Lower lobe of right lung (tissue), 2 donors: ENCODE measurements at places on chromosomes 7 and 10. TPM values are rescaled to one million over a fixed set of nuclear protein-coding genes. Genes with fewer than 3 reads are reported as not detected.

DNA sequence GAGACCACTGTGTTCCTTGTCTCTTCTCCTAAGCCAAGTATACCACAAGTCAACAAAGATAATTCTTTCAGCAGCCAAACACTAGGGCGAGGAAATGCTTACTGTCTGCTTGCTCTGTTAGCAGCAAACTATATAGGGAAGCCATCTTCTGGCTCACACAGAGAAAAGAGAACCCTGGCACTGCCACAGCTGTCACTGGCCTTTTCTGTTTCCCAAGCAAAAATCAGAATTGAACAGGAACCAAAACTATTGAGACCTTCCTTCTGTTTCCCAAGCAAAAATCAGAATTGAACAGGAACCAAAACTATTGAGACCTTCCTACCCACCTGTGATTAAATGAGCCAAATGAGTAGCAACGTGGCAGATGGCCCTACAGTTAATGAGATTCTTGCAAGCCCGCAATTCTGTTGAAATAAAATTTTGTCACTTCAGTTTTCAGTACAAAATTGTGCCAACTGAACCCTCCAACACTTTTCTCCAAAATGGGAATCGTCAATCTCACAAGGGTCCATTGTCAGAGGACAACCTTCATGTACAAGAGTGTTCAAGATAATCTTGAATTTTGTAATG is 54.5 kb downstream of the LRRTM3 start:
- no peaks in the 10 kb centered on the region for H3K36me3 ChIP-seq
- H3K4me3 ChIP-seq: no peak overlapping the region
- no peaks in the 10 kb centered on the region for H3K27me3 ChIP-seq
- no peak overlapping the region for H3K27ac ChIP-seq

DNA sequence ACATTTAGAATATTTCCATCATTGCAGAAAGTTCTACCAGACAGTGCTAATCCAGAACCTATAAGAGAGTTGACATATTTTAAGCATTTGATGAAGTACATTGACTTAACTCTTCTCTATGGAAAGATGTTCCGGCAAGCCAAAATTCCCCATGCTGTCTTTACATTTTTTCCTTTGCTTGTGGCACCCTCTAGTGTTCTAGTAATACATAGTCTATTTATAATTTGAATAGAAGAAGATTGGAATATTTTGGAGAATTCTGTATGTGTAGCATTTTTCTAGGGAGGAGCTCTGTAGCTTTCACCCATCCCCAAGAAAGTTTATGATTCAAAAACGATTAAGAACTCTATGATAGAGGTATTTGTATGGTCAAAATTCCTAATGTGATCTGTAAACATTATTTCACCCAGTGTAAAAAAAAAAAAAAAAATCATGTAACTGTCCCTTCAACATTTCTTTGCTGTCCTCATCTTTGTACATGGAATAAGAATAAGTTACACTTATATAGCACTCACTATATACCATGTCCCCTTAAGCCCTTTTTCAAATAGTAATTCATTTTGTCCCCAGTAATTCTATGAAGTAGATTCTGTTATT is 33.2 kb downstream of the NRF1 start:
- peaks cover 6% of the 10 kb centered on the region for H3K36me3 ChIP-seq
- peaks cover 17% of the 10 kb centered on the region for H3K4me1 ChIP-seq
- no peak overlapping the region for H3K4me3 ChIP-seq
- no peak overlapping the region for H3K27ac ChIP-seq

The NME8 gene
- not detected for total RNA-seq

- no peaks in the 10 kb centered on the region for H3K36me3 ChIP-seq
- no peaks in the 10 kb centered on the region for H3K4me1 ChIP-seq
- peaks cover 8% of the 10 kb centered on the region for H3K27me3 ChIP-seq
- H3K27ac ChIP-seq: no peak overlapping the region
Observed at GRCh38 chr10:116817780-116818343, 31.4 kb upstream of the ENO4 start.

- H3K36me3 ChIP-seq: no peaks in the 10 kb centered on the region
- H3K27me3 ChIP-seq: no peaks in the 10 kb centered on the region
- no peak overlapping the region for H3K27ac ChIP-seq
- no peak for DNase-seq
Observed at GRCh38 chr10:30247704-30248103, 101.4 kb downstream of the MTPAP start.

DNA sequence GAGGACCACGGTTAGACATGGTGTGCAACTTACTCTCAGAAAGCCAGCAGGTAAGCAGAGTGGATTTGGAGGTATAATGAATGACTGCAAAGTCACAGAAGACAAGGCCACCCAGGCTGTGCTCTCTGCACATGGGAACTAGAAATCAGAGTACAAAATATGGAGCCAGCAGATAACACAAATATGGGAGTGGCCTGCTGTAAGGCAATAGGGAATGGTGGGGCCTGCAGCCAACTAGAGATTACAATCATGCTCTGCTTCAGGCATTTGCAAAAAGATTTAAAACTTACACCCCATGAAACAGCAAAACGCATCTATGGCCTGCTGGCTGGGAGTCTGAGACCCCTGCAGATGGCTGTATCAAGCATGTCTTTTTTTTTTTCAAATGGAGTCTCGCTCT is 47.0 kb downstream of the RGS10 start:
- no peak overlapping the region for H3K4me3 ChIP-seq
- no peak overlapping the region for H3K27ac ChIP-seq

GRCh38 chr7:3463696-3464095 is 162.6 kb downstream of the SDK1 start:
- H3K4me3 ChIP-seq: no peak overlapping the region
- H3K4me1 ChIP-seq: no peaks in the 10 kb centered on the region
- H3K36me3 ChIP-seq: no peaks in the 10 kb centered on the region
